ENCODE measurements at places on chromosomes 1 and 21.

DNA sequence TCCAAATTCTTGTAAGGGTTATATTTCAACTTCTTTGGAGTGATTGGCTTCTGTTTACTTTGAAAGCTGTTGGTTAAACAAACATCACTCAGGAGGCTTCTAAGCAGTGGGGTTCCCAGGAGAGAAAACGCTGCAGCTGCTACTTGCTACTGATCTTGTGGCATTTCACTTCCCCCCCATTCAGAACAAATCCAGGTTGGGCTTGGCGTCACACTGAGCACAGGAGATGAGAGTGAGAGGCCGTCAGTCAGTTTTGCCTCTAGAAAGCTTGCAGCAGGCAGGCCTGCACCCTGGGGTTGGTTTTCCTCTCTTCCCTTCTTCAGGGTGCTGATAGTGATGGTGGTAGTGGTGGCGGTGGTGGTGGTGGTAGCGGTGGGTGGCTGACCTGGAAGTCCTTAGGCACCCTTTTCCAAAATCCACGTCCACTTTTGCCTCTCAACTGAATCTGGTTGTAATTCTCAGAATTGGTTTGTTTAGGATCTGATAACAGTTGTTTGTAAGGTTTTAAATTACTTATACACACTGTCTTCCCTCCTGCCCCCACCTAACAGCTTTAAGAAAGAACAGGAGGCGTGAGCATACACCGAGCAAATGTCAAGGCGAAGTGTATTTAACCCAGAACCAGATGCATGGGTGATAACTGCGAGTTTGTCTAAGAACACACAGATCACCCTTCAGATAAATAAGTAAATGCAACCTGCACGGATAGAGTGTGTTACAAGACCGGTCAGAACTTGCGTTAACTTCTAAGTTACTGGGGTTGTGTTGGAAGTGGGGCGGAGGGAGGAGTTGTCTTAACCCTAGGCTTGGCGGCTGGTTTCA lies 3.2 kb upstream of the PROX1 start:
- no peak for DNase-seq

- DNase-seq, result no peak
Observed at GRCh38 chr1:210340841-210341240, 12.1 kb downstream of the HHAT start.

GRCh38 chr1:183070923-183071618 lies 47.9 kb downstream of the LAMC1 start:
- no peak for DNase-seq

DNA sequence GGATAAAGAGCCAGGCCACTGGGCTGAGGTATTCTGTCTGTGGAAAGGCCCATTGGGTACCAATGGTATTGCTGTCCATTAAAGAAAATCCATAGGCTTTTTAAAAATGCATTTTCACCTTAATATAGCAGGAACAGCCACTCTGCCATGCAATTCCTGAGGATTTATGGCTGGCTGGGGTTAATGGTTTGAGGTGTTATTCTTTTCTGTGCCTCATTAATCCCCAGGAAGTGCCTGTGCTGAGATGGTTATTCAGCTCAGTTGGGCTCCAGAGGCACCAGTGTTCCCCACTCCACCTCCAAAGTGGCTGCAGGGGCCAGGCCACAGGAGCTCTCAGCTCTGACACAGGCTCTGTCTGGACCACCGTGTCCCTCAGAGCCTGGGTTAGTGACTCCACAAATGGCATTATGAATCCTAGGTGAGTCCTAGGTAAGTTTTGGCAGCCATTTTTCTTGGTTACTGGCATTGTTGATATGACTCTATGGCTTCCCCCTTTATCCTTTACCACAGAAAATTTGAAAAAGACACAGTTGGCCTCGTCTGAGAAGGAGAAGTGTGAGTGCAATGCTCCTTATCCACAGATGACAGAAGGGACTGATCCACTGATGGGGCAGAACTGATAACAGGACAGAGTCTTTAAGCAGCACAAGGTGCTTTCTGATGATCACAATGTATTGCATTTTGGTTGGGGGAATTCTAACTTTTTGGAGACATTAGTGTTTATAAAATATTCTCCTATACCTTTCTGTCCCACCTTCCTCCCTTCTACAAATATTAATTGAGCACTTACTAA lies 2.2 kb upstream of the PAPPA2 start:
- DNase-seq, result no peak

All from NCI-H446 treated with DMSO at 0.1 percent for 48 hours (cell line).